NCI-H1417 (cell line): ENCODE measurements at places on chromosomes 4 and X.
A peak's percentile ranks its signal among the peaks of the same experiment; 100 is the strongest.

DNA sequence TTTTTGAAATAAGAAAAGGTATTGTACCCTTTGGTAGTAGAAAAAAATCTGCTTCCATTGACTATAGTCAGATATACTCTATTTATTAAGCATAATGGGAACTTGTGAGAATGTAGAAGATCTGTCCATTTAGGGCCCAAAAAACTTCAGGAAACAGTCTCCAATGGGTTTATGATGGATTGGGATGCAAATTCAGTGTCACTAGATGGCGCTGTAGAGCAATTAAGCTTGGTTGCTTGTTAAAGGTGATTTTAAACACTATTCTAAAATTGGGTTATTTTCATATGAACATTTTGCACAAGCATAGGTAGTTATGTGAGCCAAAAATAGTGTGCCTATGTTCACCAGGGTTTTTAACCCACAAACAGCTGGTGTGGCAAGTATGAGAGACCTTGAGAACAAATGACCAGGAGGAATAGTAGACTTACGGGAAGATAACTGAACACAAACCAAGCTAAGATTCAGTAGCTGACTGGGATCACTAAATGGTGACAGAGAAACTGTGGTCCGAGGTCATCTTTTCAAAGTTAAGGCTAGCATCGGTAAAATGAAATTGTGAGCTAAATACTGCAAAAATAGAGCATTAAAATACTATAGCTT is 80.3 kb upstream of the LSM6 start:
- peak; percentile 69 for DNase-seq

GRCh38 chr4:77852892-77853495 is 9.6 kb upstream of the MRPL1 start:
- DNase-seq: no peak

DNA sequence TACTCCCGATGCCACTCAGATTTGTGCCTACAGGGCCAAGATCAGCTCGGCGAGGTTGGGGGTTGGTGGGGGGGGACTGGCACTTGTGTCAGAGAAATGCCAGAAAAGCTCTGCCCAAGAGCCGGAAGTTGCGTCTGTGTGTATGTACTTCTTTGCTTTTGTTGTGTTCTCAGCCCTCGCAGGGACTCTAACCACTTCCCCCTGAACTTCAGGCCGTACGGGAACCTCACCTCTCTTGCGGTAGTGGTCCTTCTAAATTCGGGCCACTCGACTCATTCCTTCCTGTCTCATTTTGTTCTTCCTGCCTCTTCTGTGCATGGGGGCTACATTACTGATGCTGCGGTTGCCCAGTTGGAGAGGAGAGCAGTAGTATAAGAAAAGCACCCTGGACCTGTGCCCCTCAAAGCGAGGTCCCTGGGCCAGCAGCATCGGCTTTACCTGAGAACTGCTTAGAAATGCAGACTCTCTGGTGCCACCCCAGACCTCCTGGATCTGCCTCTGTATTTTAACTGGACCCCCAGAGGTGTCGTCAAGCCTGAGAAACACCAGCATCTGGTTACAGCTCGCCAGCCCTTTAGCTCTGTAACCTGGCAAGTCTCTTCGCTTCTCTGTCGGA is 146.3 kb upstream of the RPS6KA3 start:
- no peak for DNase-seq

- DNase-seq: no peak
Observed at GRCh38 chr4:177582992-177583391, 140.8 kb upstream of the AGA start.

GRCh38 chr4:13203101-13203500 is 281.0 kb downstream of the RAB28 start:
- DNase-seq: no peak

- no peak for DNase-seq
Observed at GRCh38 chr4:158208963-158209640, 1.2 kb upstream of the TMEM144 start.

- no peak for DNase-seq
Observed at GRCh38 chr4:107755841-107756356, 35.9 kb upstream of the PAPSS1 start.

DNA sequence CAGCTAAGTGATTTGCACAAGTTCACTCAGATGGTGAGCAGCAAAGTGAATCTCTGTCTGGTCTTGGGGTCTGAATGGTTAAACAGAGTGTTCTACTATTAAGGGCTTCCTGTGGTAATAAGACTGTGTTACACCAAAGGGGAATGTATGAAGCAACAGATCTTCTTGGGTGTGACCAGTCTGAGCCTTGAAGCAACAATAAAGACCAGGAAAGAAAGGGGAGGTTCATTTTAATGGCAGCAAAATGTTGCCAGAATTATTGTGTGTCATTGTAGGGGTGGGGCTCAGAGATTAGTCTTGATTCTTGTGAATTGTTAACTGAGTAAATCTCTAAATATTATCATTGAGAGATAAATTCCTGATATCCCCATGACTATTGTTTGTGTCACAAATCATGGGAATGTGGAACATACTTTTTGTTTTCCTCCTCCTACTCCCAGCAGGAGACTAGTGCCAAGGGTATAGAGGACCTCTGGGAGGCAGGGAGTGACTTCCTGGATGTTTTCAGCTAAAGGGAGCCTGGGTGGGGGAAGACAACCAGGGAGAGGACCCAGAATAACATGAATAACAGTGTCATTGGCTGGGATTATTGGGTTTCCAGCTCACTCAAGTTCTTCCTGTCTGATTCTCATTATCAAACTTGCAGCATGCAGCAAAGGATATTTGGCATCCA is 141.4 kb upstream of the PAK3 start:
- no peak for DNase-seq

DNA sequence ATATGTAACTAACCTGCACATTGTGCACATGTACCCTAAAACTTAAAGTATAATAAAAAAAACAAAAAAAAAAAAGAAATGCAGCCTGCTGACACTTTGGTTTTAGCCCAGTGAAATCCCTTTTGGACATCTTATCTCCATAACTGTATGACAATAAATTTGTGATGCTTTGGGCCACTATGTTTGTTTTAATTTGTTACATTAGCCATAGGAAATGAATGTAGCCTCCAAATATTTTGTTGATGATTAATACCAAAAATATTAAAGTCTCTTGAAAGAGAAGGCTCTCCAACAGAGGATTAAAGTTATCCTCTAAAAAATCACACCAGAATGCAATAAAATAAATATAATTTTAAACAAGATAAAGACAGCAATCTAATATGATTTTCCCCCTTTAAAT is 852.7 kb upstream of the SLIT2 start:
- no peak for DNase-seq
